CD4-positive, alpha-beta T cell treated with Interferon gamma for 1 hour (primary cell): ENCODE measurements at places on chromosomes 16 and 17.

DNA sequence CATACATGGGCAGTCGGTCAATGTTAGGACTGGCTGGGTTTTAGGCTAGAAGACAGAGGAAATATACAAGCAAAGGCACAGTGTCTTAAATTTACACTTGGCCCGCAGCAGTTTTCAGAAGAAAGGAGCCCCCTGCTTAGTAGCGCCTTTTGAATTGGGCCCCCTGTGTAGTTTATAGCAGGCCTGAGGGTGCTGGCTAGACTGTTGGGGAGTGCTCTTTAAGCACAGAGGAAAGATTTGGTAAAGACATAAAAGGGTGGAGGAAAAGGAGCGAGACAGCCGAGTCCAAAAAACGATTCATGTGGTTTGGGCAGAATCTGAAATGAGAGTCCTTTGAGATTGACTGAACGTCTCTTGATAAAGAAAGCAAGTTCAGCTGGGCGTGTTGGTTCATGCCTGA is 10.6 kb downstream of the RMI2 start:
- DNase-seq, result no peak

DNA sequence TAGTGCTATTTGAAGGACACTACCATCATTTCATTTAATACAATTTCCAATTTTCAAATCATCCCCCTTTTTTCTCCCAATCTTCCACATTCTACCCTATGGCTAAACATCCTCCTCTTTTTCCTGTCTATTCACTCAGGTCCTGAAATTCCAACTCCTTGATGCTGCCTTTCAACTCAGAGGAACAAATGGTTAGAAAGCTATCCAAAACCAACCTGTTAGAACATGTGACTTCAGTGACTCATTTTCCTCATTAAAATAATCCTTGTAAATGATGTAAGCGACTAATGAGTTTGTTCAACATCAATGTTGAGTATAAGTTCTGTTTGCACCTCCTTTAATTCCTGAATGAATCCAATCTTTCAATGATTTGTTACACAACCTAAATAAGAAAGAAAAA is 5.5 kb downstream of the PSMD12 start:
- no peak for DNase-seq

DNA sequence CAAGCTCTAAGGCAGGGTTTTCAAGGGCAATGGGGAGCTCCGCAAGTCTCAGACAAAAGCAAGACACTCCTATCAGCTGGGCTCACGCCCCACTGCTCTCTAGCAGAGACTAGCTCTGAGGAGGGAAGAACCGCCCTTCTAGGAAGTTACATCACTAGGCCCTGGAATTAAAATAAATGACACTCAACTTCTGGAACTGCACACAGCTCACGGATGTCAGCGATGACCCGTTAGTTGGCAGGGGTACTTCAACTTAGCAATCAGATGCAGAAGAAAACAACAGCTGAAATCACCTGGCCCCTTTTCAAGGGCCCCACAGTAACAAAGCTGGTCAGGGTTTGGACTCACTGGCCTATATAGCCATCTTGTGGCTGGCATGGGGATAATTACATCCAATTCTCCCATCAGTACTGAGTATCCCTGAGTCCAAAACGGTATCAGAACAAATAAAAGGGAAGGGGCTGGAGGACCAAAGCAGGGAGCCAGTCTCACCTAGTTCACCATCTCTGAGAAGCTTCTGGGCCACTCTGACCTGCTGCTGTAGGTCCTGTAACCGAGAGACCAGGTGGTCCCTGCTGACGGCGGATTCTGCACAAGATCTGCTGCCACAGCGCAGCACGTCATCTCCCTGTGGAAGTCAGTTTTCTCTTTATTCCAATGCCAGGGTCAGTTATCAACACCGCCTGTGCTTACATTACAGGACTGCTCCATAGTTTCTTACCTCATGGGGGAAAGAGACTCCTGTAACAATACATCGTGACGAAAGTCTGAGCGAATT is 22.2 kb downstream of the SERPINF1 start:
- DNase-seq, result peak; percentile 76

DNA sequence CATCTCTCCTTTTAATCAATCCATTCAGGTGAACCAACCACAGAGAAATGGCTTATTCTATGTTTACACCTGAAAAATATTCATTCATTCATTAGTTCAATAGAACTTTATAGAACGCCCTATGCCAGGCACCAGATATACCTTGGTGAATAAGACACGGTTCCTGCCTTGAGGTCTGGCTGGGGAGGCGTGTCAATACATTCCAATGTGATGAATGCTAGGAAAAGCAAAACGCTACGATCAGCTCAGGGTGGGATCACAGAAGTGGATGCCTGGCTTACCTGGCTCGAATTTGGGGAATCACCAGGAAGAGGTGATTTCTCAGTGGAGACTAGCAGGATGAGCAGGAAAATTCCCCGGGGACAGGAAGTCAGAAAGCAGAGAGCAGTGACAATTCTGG is 17.5 kb upstream of the WFIKKN2 start:
- DNase-seq, result no peak

DNA sequence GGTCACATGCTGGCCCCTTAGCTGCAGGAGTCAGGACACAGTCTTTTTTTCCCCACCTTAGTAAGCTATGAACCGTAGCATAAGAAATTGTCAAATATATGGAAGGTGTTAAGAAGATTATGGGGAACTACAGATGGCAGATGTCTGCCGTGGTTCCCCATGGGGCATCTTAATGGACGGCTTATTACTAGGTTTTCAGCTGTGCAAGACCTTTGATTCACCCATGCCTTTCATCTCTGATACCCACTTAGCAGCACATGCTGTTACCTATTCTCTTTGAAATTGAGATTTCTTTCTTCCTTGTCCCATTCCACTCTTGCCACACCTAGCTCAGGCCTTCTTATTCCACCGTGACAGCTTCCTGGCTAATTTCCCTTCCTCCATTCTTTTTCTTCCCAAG is 70.7 kb downstream of the RPTOR start:
- no peak for DNase-seq

DNA sequence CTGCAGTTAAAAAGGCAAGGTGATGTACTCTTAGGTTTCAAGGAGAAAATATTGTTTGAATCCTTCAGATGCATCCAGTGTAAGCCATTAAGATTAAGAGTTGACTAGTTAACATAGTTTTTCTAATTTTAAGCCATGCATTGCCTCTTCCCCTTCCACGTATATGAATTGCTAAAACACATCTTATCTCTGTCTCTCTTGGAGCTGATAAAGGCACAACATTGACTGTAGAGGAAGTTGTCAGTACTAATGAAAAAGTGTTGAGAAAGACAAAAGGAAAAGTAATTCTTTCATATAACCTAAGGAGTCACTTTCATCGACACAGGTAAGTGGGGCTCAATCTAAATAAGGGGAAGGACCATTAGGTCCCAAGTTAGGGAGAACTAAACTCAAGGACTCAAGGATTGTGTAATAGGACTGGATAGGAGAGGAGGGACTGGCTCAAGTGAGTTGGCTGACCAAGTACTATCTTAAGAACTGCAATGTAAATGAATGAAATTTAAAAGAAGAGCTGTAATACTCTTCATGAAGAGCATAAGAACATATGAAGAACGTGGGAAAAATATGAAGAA is 55.6 kb downstream of the GRB7 start:
- no peak for DNase-seq

DNA sequence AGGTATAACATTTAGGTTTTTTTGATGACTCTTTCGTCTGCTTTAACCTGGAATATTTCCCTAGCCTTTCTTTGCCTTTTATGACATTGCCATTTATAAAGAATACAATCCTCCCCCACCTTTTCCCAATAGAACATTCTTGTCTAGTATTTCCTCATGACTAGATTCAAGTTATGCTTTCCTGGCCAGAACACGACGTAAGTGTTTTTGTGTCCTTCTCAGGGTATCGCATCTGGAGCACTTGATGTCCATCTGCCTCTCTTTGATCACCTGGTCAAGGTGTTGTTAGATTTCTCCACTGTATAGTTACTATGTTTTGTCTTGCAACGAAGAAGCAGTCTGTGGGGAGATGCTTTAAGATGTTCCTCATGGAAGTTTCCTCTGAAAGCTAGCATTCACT is 87.4 kb downstream of the MSI2 start:
- no peak for DNase-seq

- no peak for DNase-seq
These were observed 90.5 kb downstream of the RGS9 start for GRCh38 chr17:65227637-65228036.

- no peak for DNase-seq
These were observed 10.5 kb downstream of the HAP1 start for GRCh38 chr17:41723801-41724475.

GRCh38 chr16:3009568-3010390 is 2.9 kb upstream of the CLDN9 start:
- no peak for DNase-seq

DNA sequence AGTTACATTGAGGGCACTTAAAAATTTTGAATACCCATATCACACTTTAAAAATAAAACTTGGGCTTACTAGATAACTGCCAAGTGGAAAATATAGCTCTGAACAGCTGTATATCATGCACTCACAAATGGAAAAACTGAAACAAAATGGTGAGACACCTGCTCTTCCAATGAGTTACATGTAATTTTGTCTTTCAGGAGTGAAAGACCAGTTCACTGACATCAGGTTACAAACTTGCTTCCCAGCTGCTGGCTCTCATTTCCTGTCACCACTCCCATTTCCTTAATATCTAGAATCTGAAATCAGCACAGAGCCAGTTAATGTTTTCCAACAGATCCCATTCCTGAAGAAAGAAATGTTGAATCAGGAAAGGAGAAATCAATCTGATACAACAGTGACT is 10.8 kb downstream of the CSNK2A2 start:
- no peak for DNase-seq

- DNase-seq, result peak; percentile 97
These were observed at the start of gene CRK for GRCh38 chr17:1455797-1456599. Gene CRK (minus strand): TSS chr17:1456232. CDS start chr17:1456117, 115 bp downstream.

- DNase-seq, result no peak
These were observed 15.8 kb downstream of the FA2H start for GRCh38 chr16:74758801-74759200.

GRCh38 chr16:85720302-85720637 is 30.6 kb downstream of the C16orf74 start:
- no peak for DNase-seq

DNA sequence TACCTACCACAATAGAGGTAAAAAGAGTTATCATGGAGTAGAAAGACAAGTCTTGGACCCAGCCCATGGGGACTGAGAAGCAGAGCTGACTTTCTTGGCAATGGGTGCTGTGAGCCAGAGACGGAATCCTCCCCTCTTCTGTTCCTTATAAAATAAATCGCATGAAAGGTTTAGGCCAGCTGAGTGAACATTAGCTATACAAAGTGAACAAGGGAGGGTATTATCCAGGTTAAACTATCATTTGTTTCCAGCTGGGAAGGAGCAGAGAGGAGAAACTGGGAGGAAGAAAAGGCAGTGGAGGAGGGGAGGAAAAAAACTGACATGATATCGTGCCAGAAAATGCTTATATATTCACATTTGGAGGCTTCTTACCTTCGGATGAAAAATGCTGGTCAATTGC is 13.3 kb upstream of the PAFAH1B1 start:
- DNase-seq, result no peak

DNA sequence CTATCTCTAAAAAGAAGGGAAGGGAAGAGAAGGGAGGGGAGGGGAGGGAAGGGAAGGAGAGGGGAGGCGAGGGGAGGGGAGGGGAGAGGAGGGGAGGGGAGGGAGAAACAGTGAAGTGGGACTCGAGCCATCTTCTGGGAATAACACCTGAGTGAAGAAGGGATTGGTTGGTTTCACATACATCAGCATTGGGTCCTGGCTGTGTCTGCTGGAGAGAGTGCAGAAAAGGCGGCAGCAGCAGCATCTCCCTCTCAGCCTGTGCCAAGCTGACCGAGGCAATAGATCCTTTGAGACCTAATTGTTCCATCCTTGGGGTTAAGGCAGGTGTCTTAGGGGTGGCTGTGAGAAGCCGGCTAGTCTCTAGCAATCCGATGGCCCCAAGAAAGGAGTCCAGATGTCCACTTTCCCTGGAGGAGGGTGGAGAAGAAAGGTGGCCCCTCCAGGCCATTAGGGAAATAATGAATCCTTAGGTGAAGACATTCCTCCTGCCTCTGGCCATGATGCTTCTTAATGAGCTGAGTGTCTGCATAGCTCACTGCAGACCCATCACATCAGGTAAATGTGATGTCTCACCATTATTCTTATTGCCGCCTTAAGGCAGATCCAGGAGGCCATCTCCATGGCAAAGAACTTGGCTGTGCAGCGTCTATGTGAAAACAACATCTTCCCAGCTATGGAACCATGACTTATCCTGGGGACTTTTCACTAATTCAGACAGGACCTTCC is 71.6 kb downstream of the WIPI1 start:
- no peak for DNase-seq

GRCh38 chr17:40778461-40778860 is 3.9 kb downstream of the KRT27 start:
- no peak for DNase-seq

GRCh38 chr17:16083223-16083622 is 83.6 kb downstream of the TTC19 start:
- no peak for DNase-seq

DNA sequence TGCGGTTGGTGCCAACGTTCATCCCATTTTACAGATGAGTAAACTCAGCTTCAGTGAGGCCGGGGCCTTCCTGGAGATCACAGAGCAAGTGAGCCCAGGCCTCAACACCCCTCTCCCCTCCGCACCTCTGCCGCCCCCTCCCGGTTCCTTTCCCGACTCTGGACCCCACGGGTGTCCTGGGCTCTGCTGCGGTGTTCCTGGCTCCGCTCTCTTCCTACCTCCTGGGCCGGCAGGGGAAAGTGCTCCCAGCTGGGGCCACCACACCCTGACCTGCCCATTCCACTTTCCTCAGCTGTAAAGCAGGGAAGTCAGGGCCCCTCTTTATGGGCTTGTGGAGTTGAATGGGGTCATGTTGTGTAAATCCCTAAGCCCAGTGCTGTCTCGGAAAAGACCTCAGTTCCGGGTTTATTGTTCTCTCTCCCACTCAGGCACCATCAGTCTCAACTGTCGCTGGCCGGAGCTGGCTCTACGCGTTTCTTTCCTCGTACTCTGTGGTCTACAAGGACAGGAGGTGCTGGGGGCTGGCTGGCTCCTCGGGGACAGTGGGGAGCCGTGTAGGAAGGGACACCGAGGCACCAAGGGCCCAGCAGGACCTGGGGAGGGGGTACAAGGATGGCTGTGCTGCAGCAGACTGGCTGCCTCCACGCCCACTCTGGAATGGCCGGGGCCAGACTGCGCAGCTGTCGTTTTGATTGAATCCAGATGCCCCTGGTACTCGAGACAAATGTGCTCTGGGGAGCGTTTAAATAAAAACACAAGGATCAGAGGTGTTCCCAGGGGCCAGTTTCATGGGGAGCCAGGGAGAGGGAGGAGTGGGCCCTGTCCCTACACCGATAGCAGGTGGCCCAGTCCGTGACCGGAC is 21.7 kb upstream of the ACSF3 start:
- no peak for DNase-seq

DNA sequence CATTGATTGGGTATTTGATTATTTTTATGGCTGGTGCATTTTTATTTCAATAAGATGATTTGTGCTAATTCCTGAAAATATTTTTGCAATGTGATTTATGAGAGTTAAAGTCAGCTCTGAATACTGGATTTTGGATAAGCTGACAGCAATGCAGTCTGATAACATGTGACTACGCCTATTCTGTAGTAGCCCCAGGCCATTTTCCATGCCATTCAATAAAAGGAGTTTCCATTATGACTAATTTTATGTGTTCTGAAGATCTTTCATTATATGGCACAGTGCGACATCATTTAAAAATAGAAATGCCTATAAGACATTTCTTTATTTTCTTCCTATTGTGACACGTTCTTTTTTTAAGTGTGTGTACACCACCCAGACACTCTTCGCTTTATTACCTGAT is 46.3 kb downstream of the KCNJ2 start:
- DNase-seq, result no peak
